Spinal cord (tissue), 10 donors: ENCODE measurements at places on chromosomes 5 and 9. TPM values are rescaled to one million over a fixed set of nuclear protein-coding genes. Genes with fewer than 3 reads are reported as not detected.

The CHSY3 gene
- total RNA-seq, result 13.7 TPM

The SLIT3 gene
- total RNA-seq, result 18.5 TPM

The SLC46A2 gene
- total RNA-seq, result 0.30 TPM

The NDST1 gene
- 39.0 TPM for total RNA-seq

The DOCK8 gene
- 7.2 TPM for total RNA-seq

The NME5 gene
- 17.0 TPM for total RNA-seq

The C9orf153 gene
- 0.99 TPM for total RNA-seq

The C9orf50 gene
- total RNA-seq, result 0.44 TPM

The SOHLH1 gene
- 0.50 TPM for total RNA-seq

The LCN9 gene
- total RNA-seq, result not detected

The KIF27 gene
- 19.4 TPM for total RNA-seq

The LCN15 gene
- total RNA-seq, result not detected

The PCDHGA11 gene
- total RNA-seq, result 8.0 TPM

The SH3PXD2B gene
- total RNA-seq, result 25.6 TPM

The PCDHGC5 gene
- total RNA-seq, result 5.9 TPM

The DMRT2 gene
- 1.7 TPM for total RNA-seq

The SCGB3A1 gene
- 1.7 TPM for total RNA-seq
